Stimulated activated CD8-positive, alpha-beta memory T cell treated with anti-CD3 and anti-CD28 coated beads, Interleukin-4, amount 100 ng/mL, for 4 hours (primary cell): ENCODE measurements at places on chromosomes 2 and 18.

DNA sequence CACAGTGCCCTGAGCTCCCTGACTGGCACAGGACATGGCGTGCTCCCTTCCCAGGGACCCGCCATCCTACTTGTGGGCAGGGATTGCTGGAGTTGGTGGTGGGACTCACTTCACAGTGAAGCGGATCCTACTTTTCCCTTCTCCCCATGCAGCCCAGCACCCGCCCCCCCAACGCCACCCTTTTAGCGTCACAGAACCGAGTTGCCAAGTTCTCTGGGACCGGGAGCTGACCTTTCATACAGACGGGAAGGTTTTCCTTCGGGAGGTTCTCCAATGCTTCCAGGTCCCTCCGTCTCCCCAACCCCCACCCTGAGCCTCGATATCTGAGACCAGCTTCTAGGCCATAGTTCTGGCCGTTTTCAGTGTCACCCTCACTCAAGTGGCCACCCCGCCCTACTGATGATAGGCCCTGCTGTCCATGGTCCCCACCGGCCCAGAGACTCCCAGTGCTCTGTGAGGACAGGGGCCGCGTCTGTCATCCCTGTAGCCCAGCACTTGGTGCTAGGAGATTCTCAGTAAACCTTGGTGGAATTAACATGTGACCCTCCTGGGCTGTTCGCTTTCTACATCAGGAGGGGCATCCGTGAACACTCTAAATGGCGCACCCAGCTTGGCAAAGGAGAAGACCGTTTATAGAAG, 1.6 kb upstream of the DNMT3A start:
- DNase-seq = no peak

DNA sequence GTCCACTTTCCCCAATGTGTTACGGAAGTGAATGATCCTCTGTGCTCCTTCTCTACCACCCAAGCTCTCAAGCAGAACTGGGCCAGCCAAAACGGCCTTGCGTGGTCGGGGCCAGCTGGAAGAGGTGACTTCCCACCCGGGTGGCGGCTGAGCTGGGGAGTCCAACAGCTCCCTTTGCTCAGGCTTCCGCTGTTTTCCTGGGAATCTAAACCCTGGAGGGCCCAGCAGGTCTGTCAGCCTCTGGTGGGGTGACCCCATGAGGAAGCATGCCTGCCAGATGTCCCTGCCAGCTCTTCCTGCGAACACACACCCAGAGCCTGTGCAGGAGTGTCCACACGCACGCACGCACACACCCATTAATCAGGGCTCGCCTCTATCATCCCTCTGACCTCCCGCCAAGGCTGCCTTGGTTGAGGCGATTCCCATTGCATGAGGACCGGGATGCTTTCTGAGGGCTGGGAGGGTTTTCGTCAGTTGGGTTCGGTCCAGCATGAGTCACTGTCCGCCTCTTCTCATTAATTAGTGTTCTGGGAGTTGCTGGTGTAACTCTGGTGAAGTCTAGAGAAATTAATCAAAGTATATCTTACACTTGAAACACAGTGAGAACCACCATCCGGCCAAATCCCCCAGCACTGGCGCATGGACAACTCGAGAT, 90.6 kb downstream of the TWIST2 start:
- no peak for DNase-seq

GRCh38 chr2:152005607-152006006, 93.2 kb downstream of the CACNB4 start:
- no peak for DNase-seq

GRCh38 chr2:97851172-97851571, 137.8 kb downstream of the ZAP70 start:
- no peak for DNase-seq

GRCh38 chr18:76572518-76573247, 77.6 kb upstream of the ZNF516 start:
- no peak for DNase-seq

DNA sequence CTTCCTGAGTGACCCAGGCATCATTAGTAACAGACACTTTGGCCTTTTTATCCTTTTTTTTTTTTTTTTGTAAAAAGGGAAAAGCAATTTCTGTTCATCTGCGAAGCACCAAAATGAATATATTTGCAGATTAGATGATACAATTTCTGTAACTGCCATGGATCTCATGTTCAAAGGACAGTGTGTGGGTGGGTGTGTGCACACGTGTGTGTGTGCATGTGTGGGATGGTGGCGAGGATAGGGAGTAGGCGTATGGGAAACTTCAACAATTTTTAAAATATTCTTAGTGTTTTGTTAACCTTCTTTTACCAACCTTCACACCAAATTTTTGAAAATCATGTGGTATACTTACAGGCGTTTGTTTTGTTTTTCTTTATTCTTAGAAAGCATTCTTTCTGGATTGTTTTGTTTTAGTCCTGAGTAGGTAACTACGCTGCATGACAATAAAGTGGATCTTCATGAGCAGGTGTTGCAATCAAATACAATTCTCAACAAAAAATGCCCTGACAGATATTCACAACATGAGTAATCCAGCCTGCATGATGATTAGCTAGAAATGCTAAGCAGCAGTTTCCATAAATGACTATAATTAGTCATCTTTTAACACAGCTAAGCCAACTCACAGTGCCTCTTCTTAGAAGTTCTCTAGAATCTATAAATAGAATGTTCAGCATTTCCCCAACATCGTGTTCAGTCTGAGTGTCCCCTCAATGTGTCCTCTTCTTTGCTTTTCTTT, 53.5 kb upstream of the RMDN2 start:
- DNase-seq = no peak

DNA sequence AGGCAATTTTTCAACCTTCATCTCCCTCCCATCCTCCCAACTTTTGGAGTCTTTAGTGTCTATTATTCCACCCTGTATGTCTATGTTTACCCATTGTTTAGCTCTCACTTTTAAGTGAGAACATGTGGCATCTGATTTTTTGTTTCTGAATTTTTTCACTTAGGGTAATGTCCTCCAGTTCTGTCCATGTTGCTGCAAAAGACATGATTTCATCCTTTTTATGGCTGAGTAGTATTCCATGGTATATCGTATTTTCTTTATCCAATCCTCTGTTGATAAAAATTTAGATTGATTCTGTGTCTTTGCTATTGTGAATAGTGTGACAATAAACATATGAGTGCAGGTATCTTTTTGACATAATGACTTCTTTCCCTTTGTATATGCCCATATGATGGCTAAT, 48.2 kb downstream of the G6PC2 start:
- DNase-seq = no peak

- no peak for DNase-seq
These were observed 110.6 kb upstream of the LYPD1 start for GRCh38 chr2:132780651-132781050.

GRCh38 chr2:21930226-21930625, 806.5 kb downstream of the TDRD15 start:
- DNase-seq = no peak

DNA sequence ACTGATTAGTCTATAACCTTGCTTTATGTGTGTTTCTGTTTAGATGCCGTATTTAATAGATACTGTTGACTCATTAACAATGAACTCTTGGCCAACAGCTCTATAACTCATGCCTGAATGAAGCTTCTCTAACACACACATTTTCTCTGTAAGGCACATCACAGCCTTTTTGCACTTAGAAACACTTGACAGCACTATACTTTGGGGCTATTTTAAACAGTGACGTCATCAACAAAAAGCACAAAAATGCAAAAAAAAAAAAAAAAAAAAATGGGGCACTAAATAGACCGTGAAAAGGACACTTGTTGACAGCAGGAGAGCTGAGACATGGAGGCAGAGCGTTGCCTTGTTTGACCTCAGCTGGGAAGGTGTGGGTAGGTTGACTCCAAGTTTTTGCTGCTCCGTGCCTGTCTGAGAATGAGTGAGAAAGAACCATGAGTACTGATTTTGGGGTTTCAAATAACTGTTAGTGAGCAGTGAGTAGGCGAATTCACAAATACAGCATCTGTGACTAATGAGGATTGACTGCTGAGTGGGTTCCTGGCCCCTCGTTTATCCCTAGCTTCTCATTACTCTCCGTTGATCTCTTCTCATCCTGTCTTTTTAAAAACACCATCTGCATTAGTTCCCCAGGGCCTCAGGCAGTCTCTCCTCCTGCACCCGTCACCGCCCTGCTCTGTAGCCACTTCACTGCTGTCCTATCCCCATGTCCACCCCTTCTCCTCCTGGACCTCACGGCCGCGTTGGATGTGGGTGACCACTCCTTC, 24.4 kb downstream of the SPP2 start:
- DNase-seq = no peak

GRCh38 chr2:153163055-153163454, 315.5 kb downstream of the RPRM start:
- no peak for DNase-seq
